ENCODE measurements at places on chromosomes 2 and 18.

DNA sequence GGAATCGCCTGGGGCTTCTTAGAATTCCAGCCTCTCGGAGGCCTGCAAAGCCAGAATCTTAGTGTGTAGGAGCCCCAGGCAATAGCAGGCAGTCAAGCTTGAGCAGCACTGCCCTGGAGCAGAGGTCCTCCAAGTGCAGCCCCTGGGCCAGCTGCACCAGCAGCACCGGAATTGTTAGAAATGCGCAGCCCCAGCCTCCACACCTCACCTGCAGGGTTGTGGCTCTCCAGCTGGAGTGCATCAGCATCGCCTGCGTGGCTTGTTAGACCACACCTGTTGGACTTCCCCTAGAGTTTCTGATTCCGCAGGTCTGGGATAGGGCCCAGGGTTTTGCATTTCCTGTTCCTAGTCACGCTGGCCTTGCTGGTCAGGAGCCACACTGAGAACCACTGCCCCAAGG is 100.3 kb downstream of the ASAP2 start:
- DNase-seq: no peak

GRCh38 chr2:178962805-178963433 is 87.0 kb downstream of the CCDC141 start:
- no peak for DNase-seq

GRCh38 chr2:229370509-229370908 is 99.4 kb upstream of the PID1 start:
- DNase-seq: no peak

GRCh38 chr2:5590886-5591285 is 101.3 kb upstream of the SOX11 start:
- no peak for DNase-seq

DNA sequence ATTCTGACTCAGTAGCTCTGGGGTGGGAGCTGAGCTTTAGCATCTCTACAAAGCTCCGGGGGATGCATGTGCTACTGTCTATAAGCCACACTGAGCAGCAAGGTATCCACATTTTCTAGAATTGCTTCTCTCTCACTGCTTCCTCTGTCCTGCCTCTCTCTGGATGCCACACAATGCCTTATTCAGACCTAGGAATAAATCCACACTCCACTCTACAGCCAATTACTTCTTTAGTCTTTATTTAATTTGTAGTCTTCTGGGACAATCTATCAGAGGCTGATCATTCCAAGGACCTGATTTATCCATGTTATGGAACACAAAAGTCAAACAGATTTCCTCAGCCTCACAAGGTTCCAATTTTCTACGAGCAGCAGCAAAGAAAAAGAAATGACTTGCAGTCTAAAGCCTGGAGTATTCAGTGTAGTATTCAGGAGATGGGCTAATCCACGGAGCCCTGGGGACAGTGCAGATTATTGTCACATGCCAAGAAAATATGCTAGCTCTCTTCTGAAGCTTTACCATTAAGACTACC is 4.4 kb downstream of the BCL2 start:
- DNase-seq: no peak

Measured in kidney capillary endothelial cell (primary cell).